ENCODE measurements at places on chromosomes 16 and 17.

DNA sequence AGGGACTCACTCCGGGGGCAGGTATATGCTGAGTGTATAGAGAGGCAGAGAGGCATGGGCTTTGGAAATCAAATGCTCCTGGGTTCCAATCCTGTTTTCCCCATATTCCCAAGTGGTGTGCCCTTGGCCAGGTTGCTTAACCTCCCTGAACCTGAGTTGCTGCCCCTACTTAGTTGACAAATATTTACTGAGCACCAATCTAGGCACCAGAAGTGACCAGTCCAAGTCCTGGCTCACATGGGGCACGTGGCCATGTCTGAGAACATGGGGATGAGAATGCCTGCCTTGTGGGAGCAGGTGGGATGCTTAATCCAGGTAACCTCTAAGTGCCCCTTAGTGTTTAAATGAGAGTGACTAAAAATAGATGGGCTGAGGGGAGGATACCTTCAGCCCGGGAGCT, 4.2 kb downstream of the SOCS3 start:
- no peak for DNase-seq

DNA sequence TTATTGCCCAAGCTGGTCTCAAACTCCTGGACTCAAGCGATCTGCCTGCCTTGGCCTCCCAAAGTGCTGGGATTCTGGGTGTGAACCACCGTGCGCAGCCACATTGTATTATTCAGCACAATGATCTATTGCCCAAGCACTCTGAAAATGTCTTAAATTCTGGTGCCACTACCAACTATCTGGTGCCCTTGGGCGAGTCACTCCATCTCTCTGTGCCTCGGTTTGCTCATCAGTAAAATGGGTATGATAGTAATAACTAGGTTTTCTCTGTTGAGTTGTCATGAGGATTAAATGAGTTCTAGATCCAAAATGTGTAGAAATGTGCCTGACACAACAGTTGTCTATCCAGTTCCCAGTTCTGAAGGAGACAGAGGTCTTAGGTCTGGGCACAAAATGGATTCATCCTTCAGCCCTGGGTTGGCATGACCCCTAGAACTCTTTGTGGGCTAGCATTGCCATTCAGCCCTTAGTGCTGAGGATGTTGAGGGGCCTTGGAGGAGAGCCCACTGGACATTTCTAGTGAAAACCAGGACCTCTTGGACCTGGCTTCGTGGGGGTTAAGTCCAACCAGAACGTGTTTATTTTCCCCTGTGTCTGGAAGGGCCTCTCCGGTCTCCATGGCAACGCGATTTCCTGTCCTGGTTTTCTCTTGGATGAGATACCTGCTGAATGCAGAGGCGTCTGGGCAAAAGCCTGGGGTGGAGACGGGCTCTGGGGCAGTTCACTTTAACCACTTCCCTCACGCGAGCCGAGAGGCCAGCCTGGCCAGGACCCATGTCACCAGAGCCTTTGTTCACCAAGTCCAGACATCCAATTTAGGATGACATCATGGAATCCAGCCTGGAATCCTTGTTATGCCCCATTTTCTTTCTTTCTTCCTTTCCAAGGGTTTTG, 43.7 kb upstream of the TNRC6A start:
- peak; percentile 88 for DNase-seq

GRCh38 chr16:19113577-19114358, at the start of gene ITPRIPL2:
ITPRIPL2 (plus strand) TSS chr16:19113964; CDS start chr16:19114462, 498 bp downstream.
- peak; percentile 94 for DNase-seq

DNA sequence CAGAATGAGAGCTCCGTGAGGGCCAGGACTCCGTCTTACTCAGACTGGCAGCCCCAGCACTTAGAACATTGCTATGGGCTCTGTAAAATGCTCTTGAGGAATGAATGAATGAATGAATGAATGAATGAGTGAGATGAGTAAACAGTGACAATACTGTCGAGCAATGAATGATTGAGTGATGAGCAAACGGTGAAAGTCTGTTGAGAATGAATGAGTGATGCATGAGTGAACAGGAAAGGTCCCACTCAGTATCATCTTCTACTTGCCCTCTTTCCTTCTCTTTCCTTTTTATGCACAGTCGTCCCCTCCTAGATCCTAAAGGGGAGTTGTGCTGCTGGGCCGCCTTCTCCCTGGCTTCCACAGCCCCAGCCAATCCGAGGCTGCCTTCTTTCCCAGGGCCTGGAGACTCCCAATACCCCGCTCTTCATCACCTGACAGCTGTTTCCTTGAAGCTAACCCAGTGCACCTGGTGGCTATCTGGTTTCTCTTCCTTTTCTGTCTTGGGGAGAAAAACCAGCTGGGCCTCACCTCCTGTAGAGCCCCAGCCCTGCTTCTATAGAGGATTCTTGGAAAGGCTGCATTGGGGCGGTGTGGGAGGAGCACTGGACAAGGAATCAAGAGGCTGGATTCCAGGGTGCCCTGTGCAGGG, 32.7 kb upstream of the CACNG1 start:
- no peak for DNase-seq

DNA sequence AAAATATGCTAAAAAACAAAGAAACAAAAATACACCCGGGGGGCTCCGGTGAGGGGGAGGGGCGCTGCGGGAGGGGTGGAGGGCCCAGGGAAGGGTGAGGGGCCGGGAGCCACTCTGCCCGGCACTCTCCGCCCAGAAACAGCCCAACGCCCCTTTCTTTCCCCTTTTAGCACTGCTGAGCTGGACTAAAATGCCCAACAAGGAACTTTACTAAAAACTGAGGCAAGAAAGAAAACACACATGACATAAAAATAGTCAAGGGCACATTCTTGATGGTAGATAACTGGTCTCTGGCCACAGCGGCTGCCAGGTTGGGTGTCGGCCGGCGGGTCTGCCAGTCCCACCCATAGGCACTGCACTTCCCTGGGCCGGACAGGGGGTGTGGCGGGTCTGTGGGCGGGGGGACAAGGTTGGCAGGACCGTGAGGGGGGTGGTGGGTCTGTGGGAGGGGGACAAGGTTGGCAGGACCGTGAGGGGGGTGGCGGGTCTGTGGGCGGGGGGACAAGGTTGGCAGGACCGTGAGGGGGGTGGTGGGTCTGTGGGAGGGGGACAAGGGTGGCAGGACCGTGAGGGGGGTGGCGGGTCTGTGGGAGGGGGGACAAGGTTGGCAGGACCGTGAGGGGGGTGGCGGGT, 20.9 kb downstream of the METRNL start:
- DNase-seq, result peak; percentile 87

DNA sequence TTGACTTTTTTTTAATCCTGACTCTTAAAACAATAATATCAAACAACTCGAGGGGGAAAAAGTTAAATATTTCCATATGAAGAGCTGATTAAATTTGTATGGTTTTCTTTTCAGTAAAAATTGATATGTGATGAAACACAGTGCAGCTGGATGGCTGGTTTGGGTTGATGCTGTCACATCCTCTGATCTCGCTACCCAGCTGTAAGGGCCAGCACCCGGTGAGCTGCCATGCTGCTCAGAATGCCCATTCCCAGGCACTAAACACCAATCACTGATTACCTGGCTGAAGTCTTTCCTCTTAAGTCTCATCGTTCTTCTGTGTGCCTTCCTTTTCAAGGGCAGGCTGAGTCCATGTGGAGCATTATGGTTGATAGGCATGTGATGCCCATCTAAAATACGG, 234.3 kb downstream of the IRX3 start:
- DNase-seq, result no peak

- DNase-seq, result no peak
These were observed 75.8 kb downstream of the UTP18 start for GRCh38 chr17:51335883-51336822.

DNA sequence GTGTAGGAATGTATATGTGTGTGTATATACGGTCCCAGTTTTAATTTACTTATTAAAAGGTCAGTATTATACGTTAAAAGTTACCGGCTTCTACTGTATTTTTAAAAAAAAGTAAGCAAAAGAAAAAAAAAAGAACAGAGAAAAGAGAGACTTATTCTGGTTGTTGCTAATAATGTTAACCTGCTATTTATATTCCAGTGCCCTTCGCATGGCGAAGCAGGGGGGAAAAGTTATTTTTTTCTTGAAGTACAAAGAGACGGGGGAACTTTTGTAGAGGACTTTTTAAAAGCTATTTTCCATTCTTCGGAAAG, 1.6 kb downstream of the NOG start:
- no peak for DNase-seq

DNA sequence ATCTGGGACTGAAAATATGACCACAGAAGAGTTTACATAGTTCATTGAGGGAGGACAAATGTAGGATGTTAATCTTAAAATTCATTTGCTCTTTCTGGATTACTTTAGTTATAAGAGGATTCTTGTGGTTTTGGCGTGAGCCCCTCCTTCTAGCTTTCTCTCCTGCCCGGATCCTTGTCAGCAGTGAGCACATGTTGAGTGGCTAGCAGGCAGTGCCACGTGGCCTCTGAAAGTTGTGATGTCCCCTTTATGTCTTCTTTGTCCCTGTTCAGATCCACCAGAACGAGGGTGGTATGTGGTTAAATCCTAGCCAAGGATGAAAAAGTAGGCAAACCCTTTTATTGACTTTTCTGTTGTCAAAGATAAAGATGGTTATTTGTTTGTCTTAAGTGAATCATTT, 83.8 kb downstream of the GNAO1 start:
- no peak for DNase-seq

GRCh38 chr17:35766903-35767510, 6.3 kb downstream of the C17orf50 start:
- no peak for DNase-seq

GRCh38 chr17:12693640-12694039, 27.9 kb downstream of the MYOCD start:
- no peak for DNase-seq

- DNase-seq, result no peak
These were observed 193.8 kb downstream of the SLC39A11 start for GRCh38 chr17:72898725-72899124.

DNA sequence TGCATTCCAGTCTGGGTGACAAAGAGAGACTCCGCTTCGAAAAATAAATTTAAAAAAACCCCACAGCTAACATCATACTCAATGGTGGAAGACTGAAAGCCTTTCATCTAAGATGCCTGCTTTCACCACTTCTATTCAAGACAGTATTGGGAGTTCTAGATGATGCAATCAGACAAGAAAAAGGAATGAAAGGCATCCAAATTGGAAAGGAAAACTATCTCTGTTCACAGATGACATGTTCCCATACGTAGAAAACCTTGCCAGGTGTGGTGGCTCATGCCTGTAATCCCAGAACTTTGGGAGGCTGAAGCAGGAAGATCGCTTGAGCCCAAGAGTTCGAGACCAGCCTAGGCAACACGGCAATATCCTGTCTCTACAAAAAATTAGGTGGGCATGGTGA, 31.1 kb downstream of the RANBP10 start:
- DNase-seq, result no peak

GRCh38 chr17:8176998-8177731, 985 bp upstream of the TMEM107 start:
- DNase-seq, result no peak

DNA sequence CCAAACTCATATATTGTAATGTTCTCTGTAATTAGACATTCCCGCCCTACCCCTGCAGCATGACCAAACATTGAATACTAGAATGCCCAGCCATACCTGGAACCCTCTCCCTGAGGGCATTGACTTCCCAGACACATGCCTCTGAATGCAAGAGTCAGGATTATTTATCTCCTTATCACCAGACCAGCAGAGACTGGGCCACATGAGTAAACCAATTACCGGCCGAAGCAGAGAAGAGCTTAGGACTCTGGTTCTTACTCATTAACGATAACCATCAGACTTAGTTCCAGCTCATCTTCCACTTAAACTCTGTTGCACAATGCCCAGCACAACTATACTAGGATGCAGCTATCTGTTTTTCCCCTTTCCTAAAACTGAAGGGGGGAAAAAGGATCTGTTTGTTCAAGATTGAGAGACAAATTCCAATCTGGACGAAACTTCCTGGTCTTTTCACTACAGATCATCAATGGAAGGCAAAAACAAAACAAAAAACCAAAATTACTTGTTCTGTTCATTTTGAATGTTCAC, 88.2 kb upstream of the CORO6 start:
- DNase-seq, result no peak

- DNase-seq, result no peak
These were observed 53.4 kb downstream of the ARSG start for GRCh38 chr17:68344701-68345136.

- no peak for DNase-seq
These were observed 28.6 kb downstream of the AKAP1 start for GRCh38 chr17:57113656-57114055.

DNA sequence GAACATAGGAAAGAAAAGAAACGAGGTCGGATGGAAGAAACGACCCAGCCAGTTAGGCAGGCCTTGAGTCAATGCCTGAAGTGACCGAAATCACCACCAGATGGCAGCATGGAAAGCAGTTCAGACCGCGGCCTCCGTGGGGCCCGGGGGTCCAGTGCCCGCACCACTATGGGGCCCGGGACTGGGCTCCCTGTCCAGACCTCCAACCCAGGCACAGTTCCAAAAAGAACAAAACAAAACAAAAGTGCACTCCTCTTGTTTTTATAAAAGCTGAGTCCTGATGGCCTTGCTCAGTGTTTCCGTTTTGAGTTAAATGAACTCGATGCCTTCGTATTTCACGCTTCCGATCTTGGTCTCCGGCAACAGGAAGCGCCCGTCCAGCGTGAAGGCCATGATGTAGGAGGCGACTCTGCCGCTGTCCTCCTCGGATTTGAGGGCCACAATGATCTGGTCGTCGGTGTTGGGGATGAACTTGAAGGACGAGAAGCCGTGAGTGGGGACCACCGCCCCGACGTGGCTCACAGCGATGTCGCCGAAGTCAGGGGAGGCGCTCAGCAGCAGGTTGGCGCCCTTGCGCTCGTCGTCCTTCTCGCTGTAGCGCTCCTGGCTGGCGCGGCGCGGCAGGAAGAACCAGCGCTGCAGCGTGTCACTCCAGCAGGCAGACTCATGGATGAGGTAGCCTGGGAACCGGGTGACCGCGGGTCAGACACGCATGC, 13.7 kb upstream of the LGALS3BP start:
- DNase-seq, result peak; percentile 73

DNA sequence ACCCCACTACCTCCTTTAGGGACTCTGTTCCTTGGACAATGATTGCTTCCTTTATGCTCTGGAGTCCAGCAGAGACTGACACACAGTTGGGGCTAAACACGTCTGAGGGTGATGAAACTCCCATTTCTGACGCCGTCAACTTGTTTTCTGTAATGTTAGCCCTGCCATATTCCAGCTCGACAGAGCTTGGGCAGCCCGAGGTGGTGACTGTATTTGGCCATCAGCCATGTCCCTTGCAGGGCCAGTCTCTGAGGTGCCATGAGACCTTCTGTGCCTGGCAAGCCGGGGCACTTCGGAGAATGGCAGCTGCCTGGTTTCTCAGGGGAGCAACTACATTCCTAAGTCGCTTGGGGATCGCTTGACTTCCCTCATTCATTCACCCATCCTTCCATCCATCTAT, 278.9 kb upstream of the TNRC6C start:
- no peak for DNase-seq

All from ascending aorta (tissue), 2 donors.